Activated CD4-positive, alpha-beta T cell treated with anti-CD3 and anti-CD28 coated beads for 1 hour (primary cell): ENCODE measurements at places on chromosomes 7 and 10.

- DNase-seq: no peak
These were observed 8.1 kb upstream of the OLAH start for GRCh38 chr10:15035385-15036301.

GRCh38 chr7:36391436-36392198 lies 2.0 kb downstream of the ANLN start:
- no peak for DNase-seq

DNA sequence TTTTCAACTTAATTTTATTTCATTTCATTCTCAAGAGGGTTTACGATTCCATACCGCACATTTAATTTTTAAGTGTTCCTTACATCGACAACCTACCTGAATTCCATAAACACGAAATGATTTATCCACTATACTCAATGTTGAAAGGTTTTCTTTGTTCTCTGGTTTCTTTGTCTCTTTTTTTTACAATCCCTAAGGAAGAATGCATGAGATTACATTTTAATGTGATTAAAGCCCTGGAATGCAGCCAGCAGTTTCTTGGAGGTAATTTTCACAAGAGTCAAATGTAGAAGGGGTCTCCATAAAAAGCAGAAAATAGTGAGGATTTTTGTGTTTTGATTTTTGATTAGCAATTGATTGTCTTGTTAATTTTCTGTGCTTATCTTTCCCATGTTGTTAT lies 59.2 kb upstream of the ADCY1 start:
- DNase-seq: no peak

DNA sequence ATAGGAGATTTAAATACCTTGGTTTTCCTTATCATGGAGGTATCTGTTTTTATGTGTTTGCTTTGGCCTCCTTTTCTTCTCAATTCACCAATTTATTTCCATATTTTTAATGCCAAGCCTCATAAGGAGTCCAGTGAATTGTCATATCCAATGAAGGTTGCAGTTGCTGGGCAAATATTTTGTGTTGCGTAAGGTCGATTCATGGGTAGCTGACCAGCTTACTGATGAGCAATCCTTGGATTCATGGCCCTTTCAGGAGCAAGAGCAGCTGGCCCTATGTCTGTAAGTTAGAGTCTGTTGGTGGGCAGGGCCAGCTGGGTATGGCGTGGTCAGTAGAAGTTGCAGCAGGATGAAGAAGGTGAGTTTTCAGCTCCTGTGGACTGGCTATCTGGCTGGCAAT lies 182.9 kb downstream of the PFKFB3 start:
- DNase-seq: no peak

DNA sequence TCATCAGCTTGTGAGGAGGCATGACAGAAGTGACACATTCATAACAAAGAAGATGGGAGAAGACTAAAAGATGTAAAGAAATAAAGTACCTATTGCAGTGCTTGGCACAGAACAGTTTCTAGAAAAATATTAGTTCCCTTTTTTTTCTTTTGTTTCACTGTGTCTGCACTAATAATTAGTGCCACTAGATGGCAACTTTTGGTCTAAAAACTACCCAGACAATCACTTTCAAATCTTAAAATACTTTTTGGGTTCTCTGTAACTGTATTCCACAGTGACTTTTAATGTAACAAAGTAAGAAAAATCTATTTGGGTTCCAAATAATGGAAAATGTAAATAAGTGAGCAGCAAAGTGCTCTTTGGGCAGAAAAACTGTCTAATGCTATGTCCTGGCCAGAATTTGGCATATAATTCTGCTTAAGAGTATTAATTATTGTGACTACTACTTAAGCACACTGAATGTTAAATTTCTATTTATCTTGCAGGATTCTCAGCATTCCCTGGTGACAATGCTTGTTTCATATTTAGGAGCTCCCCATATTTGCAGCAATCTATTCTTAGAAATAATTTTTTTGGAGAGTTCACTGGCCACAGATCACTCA lies 134.8 kb upstream of the KIF5B start:
- no peak for DNase-seq

DNA sequence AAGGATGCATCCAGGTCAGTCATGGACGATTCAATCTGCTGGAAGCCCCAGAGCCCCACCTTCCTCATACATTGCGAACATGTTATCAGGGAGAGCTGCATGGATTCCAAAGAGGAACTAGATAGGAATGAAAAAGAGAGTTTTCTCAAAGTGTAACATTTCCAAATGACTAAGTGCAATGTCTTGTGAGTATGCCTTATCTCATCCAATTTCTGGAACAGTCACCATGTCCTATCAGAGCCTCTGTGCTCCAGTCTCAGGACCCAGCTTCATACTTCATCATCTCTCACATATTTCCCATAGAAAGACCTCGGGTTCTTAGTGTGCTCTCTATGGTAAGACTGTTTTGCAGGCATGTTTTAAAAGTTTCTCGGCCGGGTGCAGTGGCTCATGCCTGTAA lies 26.8 kb downstream of the ZC3HC1 start:
- DNase-seq: no peak

- no peak for DNase-seq
These were observed 311.7 kb upstream of the BMPER start for GRCh38 chr7:33593611-33594010.

DNA sequence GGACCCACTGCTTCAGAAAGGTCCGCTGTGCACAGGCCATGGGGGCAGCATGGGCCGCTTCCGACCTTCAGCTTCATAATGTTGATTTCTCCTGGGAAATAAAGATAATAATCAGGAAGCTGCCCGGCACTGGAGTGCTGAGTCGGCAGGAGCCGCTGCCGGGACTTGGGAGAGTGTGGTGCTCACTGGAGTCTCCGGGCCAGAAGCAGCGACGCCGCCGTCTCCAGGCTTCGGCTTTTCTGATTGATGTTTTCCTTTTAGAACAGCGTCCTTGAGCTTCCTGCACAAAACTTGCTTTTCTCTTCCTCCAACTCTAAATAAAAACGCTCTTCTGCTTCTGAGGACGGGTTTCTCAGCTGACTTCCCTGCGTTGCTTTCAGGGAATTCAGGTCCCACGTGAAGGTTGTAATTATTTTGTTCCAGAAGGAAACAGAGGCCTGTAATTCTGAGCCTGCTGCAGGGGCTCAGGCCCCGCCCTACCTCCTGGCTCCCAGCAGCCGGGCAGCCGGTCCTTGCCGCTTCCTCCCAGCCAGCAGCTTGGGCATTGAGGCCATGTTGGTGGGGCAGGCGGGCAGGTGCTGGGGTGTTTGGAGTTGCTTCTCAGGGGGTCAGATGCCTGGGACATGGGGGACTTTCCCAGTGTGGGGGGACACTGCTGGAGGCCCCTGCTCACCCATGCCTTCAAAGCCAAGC lies 14.7 kb downstream of the PWWP2B start:
- no peak for DNase-seq

DNA sequence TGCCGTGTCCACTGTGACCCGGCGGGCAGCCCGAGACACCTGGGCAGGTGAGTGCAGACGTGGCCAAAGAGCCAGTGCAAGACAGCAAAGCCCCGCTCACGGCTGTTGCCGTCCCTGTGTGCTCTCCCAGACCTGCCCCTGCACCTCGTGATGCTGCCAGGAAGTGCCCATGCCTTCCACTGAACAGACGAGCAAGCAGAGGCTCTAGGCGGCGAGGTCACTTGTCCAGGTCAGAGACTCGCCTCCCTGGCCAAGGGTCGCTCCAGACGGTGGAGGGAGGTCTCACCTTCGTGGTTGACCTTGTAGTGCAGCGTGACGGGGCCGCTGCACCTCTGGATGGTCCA lies 78.2 kb upstream of the GNA12 start:
- DNase-seq: no peak

DNA sequence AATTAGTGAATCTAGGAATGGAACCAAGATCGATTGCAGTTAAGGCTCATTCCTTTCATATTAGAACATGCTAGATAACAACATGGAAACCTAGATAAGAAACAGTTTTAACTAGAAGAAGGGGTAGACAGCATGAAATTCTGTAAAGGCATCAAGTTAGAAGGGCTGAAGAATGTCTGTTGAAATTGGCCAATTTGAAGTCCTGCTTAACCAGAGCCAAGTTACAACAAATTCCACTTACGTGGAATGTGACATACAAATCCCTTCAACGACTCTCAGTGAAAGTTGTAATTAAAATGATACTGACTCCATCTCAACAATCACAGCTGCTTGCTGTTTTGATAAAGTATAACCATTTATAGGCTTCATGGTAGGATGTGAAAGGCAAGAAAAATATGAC lies 1065.7 kb downstream of the DNAJB9 start:
- DNase-seq: no peak
